ENCODE measurements at places on chromosomes 3 and 15.

GRCh38 chr3:129289201-129289921, 10.7 kb downstream of the HMCES start:
- DNase-seq: no peak

GRCh38 chr3:193795062-193795690, 202.2 kb downstream of the OPA1 start:
- no peak for DNase-seq

DNA sequence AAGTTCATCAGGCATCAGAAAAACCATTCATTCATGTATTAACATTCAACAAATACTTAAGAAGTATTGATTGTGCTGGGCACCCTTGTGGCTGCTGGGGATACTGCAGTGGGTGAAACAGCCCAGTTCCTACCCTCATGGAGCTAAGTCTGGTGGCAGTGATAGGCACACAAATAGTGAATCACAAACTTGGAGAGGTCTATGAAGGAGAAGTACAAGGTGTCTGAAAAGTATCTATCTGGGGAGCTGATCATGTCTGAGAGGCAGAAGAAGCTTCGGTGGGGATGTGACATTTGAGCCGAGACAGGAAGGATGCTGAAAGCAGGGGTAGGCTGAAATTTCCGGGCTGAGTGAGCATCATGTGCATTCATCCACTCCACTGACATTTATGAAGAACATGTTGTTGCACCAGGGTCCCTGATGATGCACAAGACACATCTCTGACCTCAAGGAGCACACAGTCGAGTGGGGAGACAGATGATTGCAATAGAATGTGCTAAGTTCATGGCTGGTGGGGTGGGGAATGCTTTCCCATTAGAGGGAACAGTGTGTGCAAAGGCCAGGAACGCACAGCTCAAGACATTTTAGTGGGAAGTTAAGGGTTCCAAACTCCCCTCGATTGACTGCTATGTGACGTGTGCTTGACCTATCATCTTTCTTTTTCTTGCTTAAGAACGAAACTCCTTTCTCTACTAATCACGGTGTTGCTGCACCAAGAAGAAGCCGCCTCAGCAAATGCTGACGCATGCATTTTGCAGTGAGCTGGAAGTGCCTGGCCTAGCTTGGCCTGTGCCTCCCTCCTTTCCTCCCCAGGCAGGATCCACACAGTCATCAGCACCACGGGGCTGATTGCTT, 309.1 kb upstream of the ICE2 start:
- DNase-seq: no peak

- no peak for DNase-seq
These were observed 11.8 kb downstream of the PLXNA1 start for GRCh38 chr3:126994661-126995245.

- peak; percentile 68 for DNase-seq
These were observed 436.3 kb upstream of the SGO1 start for GRCh38 chr3:20622304-20622703.

- no peak for DNase-seq
These were observed 28.7 kb upstream of the PLOD2 start for GRCh38 chr3:146189519-146190173.

DNA sequence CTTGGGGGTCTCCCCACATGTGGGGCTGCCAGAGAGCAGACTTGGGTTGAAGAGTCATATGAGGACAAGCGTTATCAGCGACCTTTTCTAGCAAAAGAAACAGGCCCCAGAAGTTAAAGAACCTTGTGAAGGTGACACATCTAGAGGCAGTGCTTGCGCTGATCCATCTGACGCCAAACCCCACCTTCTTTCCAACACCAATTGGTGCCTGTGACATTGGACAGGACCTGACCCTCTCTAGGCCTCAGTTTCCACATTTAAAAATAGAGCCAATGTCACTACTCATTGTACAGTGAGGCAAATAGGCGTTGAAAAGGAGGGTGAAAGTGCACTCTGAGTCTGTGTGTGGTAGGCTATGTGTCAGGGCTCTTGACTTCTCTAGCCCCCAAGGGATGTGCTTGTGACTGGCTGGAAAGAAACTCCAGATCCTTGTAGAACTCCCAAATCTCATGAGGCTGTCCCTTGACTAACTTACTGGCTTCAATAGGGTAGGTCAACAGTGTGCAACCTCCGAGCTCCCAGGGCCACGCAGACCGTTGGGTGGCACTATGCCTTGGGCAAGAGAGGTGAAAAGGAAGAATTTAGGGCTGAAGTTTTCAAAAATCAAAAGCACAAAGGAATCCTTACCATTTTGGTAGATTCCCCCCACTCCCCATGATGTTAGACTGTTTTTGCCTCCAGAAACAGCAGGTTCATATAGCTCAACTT, 666 bp upstream of the FAM219B start:
- DNase-seq: no peak

DNA sequence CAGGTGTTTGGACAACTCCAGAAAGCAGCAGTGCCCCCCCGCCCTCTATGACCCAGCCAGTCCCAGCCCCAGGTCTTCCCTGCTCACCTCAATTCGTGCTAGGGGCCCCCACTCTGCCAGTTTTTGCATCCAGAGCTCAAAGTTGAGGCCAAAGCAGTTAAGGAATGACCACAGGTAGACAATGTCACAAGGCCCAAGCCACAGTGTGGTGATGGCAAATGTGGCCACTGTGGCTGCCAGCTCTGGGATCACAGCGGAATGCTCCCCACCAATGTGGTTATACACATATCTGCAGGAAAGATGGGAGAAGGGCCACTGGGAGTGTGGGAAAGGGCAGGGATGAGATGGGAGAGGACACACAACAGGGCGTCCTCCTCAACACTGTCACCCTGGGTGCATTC, 8.2 kb downstream of the KLHL40 start:
- no peak for DNase-seq

DNA sequence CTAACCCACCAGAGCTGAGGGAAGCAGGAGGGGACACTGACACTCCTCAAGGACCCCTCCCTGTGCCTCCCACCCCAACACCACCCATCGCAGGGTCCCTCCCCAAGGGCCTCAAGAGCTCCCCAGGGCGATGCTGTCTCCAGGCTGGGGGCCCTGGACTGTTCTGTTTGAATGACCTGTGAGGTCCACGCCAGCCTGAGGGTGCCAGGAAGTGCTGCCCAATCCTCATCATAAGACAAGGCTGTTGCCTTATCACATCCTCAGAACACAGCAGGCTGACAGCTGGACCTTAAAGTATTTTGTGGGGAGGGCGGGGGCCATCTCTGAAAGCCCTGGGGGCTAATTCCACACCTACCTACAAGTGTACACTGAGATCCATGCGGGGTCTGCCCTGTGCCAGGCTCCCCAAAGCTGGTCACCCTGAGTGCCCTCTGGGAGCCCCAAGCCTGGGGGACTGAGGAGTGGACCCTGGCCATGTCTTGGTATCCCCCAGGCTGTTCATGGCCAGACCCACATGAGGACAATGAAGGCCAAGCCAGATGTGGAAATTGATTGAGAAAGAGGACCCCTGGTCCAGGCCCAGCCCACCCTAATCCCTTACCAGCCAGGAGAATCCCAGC, 23.8 kb upstream of the GOLGA6C start:
- DNase-seq: no peak

DNA sequence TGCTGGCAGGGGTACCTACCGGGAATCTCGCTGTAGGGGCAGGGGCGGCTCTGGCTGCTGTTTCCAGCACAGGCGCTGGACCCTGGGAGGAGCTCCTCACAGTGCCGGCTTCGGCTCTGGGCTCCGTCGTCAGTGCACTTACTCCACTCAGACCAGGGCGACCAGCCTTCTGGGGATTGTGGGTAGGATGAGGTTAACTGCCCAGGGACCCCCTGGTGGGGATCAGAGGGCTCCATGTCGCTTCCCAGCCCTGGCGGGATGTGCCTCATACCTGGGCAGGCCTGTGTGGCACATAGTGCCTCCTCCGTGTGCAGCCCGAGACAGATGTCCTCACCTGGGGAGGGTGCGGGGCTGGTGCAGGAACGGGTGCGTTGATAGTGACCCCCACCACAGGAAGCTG, 115.7 kb downstream of the SEMA5B start:
- no peak for DNase-seq

DNA sequence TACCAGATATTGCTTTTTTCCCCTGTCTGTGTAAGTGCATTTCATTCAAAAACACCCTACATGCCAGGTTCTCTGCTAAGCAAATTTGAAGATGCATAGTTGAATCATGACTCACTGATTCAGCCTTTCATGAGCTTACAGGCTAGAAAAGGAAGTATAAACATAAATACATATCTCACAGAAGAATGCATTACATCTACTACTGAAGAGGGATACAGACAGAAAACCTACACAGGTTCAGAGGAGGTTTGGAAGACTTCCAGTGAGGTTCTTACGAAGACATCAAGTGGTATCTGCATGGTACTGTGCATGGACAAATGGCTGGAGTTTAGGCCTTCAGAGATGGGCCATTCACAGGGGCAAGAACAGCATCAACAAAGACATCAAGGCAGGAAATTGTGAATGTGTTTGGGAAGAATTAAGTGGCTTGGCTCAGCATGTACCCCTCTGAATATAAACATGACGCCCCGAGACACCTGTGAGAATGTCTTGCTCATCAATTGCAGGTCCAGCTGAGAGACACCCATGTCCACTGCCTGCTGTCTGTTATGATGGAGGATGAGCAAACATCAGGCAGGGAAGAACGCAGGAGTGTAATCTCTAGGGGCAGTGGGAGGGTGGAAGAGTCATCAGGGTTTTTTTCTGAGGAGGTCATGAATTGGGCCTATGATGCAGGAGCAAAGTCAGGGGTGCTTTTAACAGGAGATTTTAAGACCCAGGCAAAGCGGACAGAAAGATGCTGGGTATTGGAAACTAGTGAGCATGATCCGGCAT, 105.1 kb upstream of the GALNT15 start:
- DNase-seq: no peak

GRCh38 chr3:121126033-121126706, 218.2 kb downstream of the STXBP5L start:
- DNase-seq: no peak

- DNase-seq: no peak
These were observed 52.4 kb upstream of the INSYN1 start for GRCh38 chr15:73805504-73806089.

DNA sequence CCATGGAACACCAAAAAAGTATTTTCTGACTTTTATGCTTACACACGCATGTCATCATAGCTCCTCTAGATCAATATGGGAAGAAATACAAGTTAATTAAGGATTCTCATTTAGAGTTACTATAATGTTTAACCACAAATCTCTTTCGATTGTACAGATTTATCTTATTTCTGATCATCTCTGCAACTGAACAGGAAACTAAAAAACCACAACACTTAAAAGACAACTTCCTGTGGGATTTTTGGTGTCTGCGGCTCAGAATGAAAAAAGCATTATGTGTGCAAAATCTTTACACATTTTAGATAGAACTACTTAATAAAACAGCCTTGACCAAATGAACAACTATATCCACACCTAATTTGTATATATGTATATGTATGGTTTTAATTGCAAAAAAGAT, 3.0 kb upstream of the TJP1 start:
- DNase-seq: no peak

DNA sequence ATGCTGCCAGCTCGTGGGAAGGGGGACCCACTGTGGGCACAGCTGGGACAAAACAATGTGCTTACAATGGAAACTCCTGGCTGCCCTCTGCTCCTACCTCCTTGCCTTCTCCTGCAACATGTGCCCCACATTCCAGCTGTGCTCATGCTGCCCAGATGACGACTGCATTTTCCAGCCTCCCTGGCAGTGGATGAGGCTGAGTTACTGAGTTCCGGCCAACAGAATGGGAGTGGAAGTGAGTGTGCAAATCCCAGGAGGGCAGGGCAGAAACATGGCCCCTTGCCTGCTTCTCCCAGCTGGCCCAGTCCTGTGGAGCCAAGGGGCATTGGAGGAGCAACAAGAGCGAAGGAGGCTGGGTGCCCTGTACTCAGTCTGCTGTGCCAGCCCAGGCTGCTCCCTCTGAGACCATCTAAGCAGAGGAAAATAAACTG, 17.1 kb downstream of the KLF15 start:
- DNase-seq: no peak

DNA sequence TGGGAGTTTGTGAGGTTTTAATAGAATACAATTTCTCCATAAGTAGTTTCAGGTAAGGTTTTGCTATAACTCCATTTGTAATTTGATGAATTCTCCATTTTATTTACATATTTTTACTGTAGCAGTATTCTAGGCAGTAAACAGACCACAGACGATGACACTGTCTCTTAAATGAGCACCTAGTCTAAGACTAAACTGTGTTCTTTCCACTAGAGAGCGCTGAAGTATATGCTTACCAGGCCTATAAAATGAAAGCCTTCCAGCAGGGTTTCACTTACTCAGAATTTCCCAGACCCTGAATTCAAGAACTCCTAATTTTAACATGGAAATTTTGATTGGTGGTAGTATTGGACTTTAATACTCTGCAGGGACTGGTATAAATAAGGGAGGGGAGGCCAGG, 41.6 kb downstream of the POLG start:
- no peak for DNase-seq

GRCh38 chr15:100794008-100794407, 85.6 kb upstream of the ALDH1A3 start:
- no peak for DNase-seq

GRCh38 chr3:111541911-111542483, at the start of gene CD96:
Gene CD96, plus strand, starts transcription at chr3:111542197. Its CDS starts 52 bp downstream, at chr3:111542249.
- DNase-seq: no peak

DNA sequence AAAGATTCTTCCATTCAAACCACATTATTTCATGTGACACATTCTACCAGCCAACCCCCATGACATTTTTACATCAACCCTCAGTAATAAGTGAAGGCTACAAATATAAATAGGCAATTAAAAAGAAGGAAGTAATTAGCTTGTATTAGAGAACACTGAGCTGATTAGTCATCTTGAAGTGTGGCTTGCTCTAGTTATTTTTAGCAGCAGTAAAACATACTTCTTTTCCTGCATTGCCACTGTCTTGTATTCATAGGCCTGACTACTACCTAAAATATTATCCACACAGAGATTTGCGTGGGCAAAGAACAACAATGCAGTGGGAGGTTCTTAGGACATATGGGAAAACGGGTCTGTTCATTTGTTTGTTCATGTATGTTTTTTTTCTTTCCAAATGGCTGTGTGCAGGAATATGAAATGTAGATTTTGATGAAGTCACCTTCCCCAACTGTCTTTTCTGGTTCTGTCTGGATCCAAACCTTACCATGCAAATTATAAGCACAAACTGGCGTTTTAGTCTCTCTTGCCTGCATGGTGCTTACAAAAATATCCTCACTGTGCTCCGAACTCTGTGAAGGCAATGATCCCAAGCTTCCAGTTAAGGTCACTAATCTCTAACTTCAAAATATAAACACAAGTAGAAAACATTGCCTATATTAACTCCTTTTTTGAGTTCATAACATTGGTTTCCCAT, 31.5 kb upstream of the TM4SF4 start:
- peak; percentile 62 for DNase-seq

- DNase-seq: peak; percentile 18
These were observed 38.4 kb downstream of the PCOLCE2 start for GRCh38 chr3:142850395-142851023.

DNA sequence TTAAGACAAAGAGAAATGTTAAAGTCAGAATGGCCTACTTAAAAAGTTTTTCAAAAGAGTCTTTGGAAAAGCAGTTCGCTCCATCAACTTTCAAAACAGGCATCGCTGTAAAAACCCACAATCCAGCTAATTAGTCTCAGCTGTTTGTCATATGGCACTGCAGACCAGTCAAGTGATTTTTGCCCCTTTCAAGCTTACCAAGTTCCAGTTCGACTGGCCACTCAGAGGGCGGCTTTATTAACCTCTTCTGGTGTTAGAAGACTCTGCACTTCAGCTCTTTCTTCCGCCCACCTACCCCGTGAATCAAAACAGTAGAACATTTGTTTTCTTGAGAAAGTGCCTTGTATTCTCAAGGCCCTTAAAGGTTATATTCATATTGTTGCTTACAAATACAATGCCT, 19.3 kb downstream of the RAB27A start:
- DNase-seq: no peak

Measured in BJ (cell line).